Upper lobe of left lung (tissue), 6 donors: ENCODE measurements at places on chromosomes 12 and 14. TPM values are rescaled to one million over a fixed set of nuclear protein-coding genes. Genes with fewer than 3 reads are reported as not detected.

The MSI1 gene
- 0.91 TPM for total RNA-seq

The KRT3 gene
- total RNA-seq = not detected

- no peak overlapping the region for H3K27ac ChIP-seq
- no peak for DNase-seq
- no peak overlapping the region for H3K4me3 ChIP-seq
- no peaks in the 10 kb centered on the region for H3K36me3 ChIP-seq
- H3K27me3 ChIP-seq = no peaks in the 10 kb centered on the region
Measured at GRCh38 chr12:111297703-111298426, 71.0 kb downstream of the PHETA1 start.

- no peaks in the 10 kb centered on the region for H3K36me3 ChIP-seq
- H3K4me3 ChIP-seq = no peak overlapping the region
- H3K27ac ChIP-seq = no peak overlapping the region
- no peak for DNase-seq
- peaks cover 6% of the 10 kb centered on the region for H3K4me1 ChIP-seq
- H3K27me3 ChIP-seq = no peaks in the 10 kb centered on the region
Measured at GRCh38 chr12:132419631-132420246, 70.2 kb upstream of the FBRSL1 start.

DNA sequence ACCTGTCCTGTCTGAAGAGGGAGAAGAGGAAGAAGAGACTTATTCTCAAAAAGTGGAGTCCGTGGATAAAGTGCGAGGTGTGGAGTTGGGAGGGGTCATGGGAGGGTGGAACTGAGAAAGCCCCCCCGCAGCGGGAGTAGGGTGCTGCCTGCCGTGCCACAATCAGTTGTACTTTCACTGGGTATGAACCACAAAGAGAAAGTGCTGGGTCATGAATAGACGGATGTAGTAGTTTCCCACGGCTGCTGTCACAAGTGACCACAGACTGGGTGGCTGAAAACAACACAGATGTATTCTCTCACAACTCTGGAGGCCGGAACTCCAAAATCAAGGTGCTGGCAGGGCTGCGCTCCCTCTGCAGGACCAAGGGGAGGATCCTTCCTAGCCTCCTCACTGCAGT is 5.5 kb downstream of the DNAH10 start:
- DNase-seq = no peak
- no peak overlapping the region for H3K4me3 ChIP-seq
- H3K36me3 ChIP-seq = no peaks in the 10 kb centered on the region
- no peak overlapping the region for H3K27ac ChIP-seq
- no peaks in the 10 kb centered on the region for H3K27me3 ChIP-seq

GRCh38 chr12:37547611-37548010 is 769.0 kb upstream of the ALG10B start:
- no peak overlapping the region for H3K27ac ChIP-seq
- no peak overlapping the region for H3K4me3 ChIP-seq
- H3K27me3 ChIP-seq = no peaks in the 10 kb centered on the region

The IKZF4 gene
- total RNA-seq = 5.9 TPM

The POTEM gene
- total RNA-seq = not detected

- H3K4me1 ChIP-seq = no peaks in the 10 kb centered on the region
- H3K36me3 ChIP-seq = no peaks in the 10 kb centered on the region
- H3K4me3 ChIP-seq = no peak overlapping the region
- DNase-seq = no peak
Measured at GRCh38 chr14:84543859-84544258, 986.1 kb upstream of the FLRT2 start.

The OVCH1 gene
- 1.4 TPM for total RNA-seq

DNA sequence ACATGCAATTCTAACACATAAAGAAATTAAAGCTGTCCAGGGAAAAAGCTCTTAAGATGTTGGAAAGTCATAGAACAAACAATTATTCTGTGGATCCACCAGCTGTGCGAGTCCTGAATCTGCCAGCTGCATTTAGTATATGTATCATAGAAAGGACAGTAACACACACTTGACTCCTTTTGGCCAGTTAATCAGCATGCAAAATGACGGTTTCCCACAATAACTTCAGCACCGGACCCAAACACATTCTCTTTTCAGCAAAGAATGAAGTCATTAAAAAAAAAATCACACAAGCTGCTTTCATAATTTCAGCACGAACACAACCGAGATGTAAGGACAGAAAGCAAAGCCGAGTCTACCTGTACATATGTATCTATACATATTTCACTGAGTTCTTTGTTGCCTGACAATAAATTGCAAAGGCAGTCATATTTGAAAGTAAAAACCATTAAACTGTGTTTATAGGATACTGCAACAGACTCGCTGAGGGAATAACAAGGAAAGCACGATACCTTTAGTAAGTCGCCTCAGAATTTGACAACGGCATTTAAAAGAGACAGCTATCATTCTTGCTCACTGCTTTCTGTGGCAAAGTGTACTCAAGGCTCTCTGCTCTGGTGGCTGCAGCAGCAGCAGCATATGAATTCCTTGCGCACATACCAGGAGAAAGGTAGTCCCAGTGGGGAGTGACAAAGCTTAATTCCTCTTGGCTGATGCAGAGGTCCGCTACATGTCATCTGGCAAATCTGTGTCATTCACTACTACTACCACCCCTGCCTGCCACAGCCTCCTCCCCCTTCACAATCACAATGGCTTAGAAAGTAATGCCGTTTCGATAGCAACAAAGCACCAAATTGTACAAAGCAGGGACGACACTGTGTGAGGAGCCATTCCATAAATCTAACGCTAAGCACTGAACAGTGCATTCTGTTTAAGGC is at the start of gene GRIP1:
Gene GRIP1, minus strand, starts transcription at position 739 of the 938 bp plus-strand sequence. Its CDS starts 172 bp downstream, at position 567.
- no peaks in the 10 kb centered on the region for H3K27me3 ChIP-seq
- H3K4me3 ChIP-seq = no peak within 1 kb of the TSS
- H3K36me3 ChIP-seq = no peaks in the 10 kb centered on the region
- no peak for DNase-seq
- no peaks in the 10 kb centered on the region for H3K4me1 ChIP-seq

The KRT6C gene
- not detected for total RNA-seq

- DNase-seq = no peak
- no peak overlapping the region for H3K4me3 ChIP-seq
- H3K27ac ChIP-seq = no peak overlapping the region
- H3K4me1 ChIP-seq = no peaks in the 10 kb centered on the region
Measured at GRCh38 chr12:100675432-100675831, 101.9 kb downstream of the GAS2L3 start.

DNA sequence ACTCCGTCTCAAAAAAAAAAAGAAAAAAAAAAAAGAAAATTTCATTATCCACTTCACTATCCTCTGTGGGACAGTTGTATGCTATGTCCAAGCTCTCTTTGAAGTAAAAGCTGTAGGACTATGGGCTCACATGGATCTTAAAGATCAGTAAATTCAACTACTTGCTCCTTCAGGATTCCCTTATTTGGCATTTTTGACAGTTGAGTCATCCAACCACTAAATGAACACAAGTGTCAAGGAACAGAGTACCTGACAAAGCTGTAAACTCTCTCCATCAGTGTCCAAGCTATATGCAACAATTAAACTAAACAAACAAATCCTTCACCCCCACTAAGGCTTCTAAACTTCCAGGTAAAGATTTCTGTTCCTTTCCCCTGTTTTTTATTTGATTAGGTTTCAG is 177.0 kb downstream of the CEP128 start:
- H3K4me1 ChIP-seq = no peaks in the 10 kb centered on the region
- H3K27ac ChIP-seq = no peak overlapping the region
- H3K36me3 ChIP-seq = no peaks in the 10 kb centered on the region
- H3K4me3 ChIP-seq = no peak overlapping the region
- DNase-seq = no peak
- no peaks in the 10 kb centered on the region for H3K27me3 ChIP-seq

DNA sequence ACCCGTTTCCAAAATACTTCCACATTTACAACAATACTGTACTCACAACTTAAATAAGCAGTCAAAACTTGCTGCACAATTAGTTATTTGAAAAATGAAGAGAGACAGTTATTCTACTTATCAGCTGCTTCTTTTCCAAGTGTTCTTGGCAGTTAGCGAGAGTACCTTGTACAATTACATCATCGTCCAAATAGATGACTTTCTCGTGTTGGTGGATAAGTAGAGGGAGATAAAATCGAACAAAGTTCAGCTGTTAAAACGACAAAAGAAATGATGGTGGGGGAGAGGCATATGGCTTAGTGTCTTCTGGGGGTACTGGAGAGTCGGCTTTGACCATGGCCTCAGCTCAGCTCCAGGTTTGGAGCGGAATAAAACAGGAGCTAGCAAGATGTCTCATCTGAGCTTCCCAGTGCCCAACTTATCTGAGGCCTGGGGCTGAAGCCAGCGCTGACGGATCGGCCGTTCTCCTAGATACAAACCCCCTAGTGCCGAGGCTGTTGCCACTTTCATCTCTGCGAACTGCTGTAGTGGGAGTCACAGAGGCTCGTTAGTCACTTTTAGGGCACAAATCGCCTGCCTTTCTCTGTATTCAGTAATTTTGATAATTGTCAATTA is 31.7 kb downstream of the TDG start:
- H3K4me3 ChIP-seq = no peak overlapping the region
- H3K27ac ChIP-seq = no peak overlapping the region
- H3K36me3 ChIP-seq = no peaks in the 10 kb centered on the region
- H3K27me3 ChIP-seq = no peaks in the 10 kb centered on the region

- DNase-seq = no peak
- H3K27ac ChIP-seq = no peak overlapping the region
- no peaks in the 10 kb centered on the region for H3K4me1 ChIP-seq
- H3K27me3 ChIP-seq = no peaks in the 10 kb centered on the region
Measured at GRCh38 chr12:74105434-74105833, 432.2 kb upstream of the ATXN7L3B start.

- H3K27ac ChIP-seq = peak overlapping the region; percentile 58
- H3K4me1 ChIP-seq = peaks cover 56% of the 10 kb centered on the region
- no peaks in the 10 kb centered on the region for H3K36me3 ChIP-seq
- H3K4me3 ChIP-seq = no peak overlapping the region
- DNase-seq = no peak
Measured at GRCh38 chr14:68522510-68523325, 270.1 kb downstream of the ZFP36L1 start.

GRCh38 chr12:44748950-44749468 is 127.1 kb downstream of the NELL2 start:
- H3K4me1 ChIP-seq = no peaks in the 10 kb centered on the region
- no peak for DNase-seq
- H3K36me3 ChIP-seq = no peaks in the 10 kb centered on the region
- no peak overlapping the region for H3K27ac ChIP-seq
- H3K4me3 ChIP-seq = no peak overlapping the region
- H3K27me3 ChIP-seq = no peaks in the 10 kb centered on the region

The KLHDC1 gene
- total RNA-seq = 11.1 TPM

The SPRING1 gene
- total RNA-seq = 86.8 TPM

The KRT78 gene
- total RNA-seq = not detected

The PFDN5 gene
- 487 TPM for total RNA-seq

DNA sequence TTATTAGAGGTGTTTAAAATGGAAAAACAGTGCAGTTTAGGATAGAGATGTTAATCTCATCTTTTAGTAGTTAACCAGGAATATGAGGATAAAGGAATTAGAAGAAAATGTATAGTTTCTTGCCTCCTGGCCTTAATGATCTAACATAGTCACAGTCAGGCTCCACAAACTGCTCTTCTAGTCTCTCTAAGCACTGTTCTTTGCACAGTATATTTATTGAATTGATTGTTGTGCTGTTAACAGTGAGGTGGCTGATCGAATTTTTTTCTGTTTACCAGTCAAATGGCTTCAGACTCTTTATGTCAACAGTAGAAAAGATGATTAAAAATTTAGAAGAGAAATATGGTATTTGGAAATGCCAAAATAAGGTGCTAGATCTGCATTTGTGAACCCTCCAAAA is 37.8 kb downstream of the ATF7IP start:
- H3K4me3 ChIP-seq = no peak overlapping the region
- no peaks in the 10 kb centered on the region for H3K36me3 ChIP-seq
- H3K27me3 ChIP-seq = no peaks in the 10 kb centered on the region
- no peak overlapping the region for H3K27ac ChIP-seq
- no peak for DNase-seq

The SLC17A8 gene
- total RNA-seq = 0.11 TPM

GRCh38 chr12:91272461-91273063 is 89.9 kb upstream of the DCN start:
- H3K27ac ChIP-seq = peak overlapping the region; percentile 73
- no peaks in the 10 kb centered on the region for H3K27me3 ChIP-seq
- H3K4me1 ChIP-seq = peaks cover 10% of the 10 kb centered on the region
- no peak overlapping the region for H3K4me3 ChIP-seq

DNA sequence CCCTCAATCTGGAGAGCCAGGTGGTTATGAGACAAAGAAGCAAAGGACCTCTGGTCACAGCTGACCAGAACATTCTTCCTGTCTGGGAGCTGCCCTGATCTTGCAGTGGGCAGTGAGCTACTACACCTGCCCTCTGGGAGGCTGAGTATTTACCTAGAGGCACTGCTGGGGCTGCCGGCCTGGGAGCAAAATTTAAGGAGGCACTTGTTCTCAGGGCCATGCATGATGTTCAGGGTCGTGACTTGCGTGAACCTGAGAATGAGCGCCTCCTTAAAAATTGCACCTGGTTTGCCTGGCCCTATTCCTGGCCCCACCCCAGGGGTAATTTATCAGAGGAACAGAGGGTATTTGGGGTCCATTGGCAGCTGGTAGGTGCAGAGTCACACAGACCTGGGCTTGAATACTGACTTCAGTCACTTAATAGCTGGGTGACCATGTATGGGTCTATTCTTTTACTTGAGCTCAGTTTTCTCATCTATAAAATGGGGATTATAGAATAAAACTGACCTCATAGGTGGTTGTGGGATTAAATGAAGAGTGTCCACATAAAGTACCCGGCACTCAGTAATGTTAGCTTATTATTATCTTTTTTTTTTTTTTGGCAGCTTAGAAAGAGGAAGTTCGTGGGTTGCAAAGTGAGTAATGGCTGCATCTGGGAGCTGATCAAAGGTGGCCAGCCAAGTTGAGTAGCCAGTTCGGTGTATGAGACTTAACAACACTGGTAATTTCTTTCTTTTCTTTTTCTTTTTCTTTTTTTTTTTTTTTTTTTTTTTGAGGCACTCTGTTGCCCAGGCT is 107.4 kb upstream of the MED13L start:
- peaks cover 18% of the 10 kb centered on the region for H3K4me1 ChIP-seq
- H3K4me3 ChIP-seq = no peak overlapping the region
- peak; percentile 31 for DNase-seq
- no peaks in the 10 kb centered on the region for H3K27me3 ChIP-seq
- H3K36me3 ChIP-seq = no peaks in the 10 kb centered on the region
- H3K27ac ChIP-seq = no peak overlapping the region

- no peaks in the 10 kb centered on the region for H3K4me1 ChIP-seq
- no peak for DNase-seq
- H3K4me3 ChIP-seq = no peak overlapping the region
Measured at GRCh38 chr12:58656254-58657009, 263.9 kb downstream of the LRIG3 start.

DNA sequence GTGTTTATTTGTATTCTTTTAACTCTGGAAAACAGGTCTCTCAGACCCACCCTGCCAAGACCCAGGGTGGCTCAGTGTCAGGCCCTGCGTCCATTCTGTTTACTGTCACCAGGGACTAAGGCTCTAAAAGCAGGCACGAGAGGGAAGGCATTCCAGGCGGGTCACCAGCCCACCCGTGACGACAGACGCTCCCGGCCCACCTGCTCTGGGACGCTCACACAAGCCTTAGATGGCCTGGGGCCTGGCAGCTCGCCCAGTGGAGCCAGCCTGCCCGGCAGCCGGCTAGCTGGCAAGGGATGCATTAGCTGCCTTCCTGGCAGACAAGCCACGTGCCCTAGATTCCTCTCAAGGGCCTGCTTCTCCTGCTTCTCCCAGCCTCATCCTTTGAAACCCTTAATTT is 9.2 kb upstream of the NUAK1 start:
- no peak overlapping the region for H3K4me3 ChIP-seq
- no peaks in the 10 kb centered on the region for H3K27me3 ChIP-seq
- DNase-seq = peak; percentile 84
- H3K27ac ChIP-seq = no peak overlapping the region
- H3K36me3 ChIP-seq = no peaks in the 10 kb centered on the region
